ENCODE measurements at places on chromosomes 7 and 10. TPM values are rescaled to one million over a fixed set of nuclear protein-coding genes. Genes with fewer than 3 reads are reported as not detected.
A peak's percentile ranks its signal among the peaks of the same experiment; 100 is the strongest.

GRCh38 chr10:34862892-34863291 is 47.8 kb upstream of the PARD3 start:
- DNase-seq = no peak

DNA sequence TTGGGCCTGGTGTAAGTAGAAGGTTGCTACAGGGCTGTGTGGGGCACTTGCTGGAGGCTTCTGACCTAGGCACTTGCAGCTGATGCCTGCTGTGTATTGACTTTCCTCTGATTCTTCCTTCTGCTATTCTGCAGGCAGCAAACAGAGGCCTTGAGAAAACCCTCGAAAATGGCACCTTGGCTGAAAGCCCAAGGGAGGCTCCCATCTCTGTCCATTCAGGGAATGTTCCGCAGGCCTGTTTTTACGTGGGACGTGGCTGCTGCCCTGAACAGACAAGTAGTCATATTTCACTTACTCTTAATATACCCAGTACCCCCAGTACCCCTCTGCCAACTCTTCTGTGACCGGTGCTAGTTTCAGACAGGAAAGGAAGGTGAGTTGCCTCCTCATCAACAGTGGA is 664.7 kb downstream of the INHBA start:
- DNase-seq = no peak

DNA sequence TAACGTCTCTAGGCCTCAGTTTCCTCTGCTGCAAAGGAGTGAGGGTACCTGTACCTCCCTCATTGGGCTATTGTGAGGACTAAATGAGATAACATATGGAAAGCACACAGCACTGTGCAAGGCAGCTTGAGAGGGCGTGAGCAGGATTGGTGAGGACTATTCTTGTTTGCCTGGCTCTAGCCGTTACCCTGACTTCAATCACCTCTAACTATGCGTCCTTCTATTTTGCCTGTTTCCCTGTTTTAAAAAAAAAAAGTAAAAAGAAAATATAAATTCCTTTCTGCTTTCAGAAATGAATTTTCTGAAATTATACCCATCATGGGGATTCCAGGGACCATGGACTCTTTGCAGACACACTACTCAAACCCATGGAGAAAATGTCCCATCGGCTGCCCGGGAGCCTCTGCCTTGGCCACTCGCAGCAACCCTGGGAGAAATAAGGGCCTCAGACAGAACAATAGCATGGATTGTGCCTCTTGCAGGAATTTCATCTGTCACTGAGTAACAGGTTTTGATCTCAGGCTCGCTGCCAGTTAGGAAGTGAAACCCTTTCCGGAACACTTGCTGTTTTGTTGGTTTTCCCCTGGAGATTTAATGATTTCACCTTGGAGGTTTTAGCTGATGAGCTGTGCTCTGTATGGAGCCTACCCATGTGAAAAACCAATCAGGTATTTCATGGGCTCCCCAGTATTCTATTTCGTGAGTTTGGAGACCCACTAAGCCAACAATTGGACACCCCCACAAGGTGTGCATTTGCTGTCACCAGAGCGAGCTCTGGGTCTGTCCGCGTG is 55.6 kb downstream of the STEAP1B start:
- DNase-seq = no peak

GRCh38 chr7:81973117-81973516 is 203.3 kb upstream of the HGF start:
- DNase-seq = no peak

DNA sequence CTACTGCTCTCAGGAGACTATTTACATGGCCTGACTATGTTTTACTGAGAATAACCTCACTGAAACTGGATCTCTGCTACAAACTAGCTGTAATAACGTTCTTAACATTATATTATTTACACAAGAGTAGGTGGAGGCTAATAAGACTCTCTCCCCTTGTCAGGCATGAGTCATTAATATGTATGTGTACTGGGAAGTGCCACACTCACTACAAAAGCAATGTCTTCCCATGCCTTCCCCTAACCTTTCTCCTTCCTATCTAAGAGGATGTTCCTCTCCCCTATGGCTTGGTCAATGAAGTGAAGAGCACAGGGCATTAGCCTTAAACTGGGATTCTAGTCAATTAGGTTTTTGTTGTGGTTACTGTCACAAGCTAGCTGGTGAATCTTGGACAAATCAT is 147.9 kb downstream of the DGKB start:
- no peak for DNase-seq

DNA sequence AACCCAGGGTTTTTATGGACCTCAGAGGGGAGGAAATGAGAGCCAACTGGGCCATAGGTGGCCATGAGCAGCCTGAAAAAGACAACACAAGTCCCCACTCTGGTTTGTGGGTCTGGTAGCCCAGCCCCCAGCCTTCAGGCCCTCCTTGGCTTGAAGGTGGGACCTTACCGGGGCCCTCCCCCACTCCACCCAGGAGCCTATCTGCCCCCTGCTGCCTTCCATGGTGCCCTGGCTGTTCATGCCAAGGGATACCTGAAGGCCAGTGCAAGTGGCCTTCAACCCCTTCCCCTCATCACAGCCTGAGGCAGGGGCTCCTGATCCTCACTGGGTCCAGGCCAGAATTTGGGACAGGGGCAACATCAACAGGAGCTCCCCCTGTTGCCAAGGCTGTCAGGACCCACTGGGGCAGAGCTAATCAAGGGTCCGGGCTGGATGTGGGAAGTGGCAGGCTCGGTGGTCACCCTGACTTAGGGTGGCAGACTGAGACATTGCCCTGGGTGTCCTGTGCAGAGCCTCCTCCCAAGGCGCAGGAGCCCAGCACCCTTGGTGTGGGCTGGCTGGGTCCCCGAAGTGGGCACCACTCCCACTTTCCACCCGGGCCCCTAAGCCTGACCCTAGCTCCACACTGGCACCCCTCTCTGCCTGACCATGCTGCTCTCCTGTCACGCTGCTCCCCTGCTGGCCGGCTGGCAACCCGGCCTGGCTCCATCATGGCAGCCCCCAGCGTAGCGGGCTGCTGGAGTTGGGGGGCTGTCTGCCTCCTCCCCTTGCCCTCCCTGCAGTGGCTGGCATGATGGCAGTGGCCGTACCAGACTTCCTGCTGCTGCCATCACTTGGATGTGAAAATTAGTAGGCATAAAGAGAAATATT is 6.4 kb downstream of the WDFY4 start:
- no peak for DNase-seq

- DNase-seq = no peak
Measured at GRCh38 chr7:96723622-96724021, 14.0 kb upstream of the SEM1 start.

GRCh38 chr10:101495324-101495925 is 92.6 kb downstream of the POLL start:
- DNase-seq = no peak

DNA sequence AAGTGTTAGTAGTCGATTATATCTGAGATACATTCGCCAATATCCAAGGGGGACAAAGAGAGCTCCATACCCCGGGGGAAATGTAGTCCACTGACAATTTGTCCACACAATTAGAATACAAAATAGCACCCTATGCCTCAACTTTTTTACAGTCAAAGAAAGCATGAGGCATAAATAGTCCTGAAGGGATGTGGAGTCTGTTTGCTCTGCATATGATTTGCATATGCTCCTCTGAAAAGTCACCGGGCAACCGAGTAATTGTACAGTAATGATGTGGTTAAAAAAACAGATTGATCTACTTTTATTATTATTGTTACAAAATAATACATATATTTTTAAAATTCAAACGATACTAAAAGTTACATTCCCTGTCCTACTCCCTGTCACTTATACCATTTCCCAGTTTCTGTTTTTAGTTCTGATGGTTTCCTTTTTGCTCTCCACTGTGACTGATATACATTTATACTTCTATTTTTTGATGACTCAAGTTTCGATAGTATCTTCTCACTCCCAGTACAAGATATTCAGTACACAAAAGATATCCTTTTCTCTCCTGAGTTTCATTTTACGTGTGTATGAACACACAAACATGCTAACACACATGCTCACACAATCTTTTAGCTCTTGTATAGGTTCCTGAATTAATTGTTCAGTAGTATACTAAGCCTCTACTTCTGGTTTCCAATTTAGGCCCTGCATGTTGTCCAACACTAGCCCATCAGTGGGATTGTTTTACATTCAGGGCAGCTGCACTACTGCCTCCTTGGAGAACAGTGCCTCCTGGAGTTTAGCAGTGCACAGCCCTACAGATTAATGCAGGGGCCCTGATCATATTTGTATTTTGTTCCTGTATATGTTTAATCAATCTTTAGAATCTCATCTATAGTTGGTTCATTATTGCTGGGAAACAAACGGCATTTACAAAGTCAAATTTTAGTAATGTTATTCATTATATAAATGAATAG is 130.9 kb downstream of the TES start:
- no peak for DNase-seq

- no peak for DNase-seq
Measured at GRCh38 chr7:144534655-144535395, 131.3 kb upstream of the NOBOX start.

DNA sequence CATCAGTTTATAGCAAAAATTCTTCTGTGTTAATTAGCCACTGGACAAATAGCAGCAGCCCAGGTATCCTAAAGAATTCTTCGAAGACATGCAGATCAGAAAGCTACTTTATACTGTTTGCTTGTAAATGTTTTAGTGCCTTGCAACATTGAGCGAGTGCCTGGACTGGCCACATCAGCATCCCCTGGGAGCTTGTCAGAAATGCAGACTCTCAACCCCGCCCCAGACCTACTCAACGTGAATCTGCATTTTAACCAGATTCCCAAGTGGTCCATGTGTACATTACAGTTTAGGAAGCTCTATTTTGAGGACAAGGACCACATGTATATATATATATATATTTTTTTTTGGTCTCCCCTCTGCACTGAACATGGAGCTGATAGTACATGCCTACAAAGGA is 18.5 kb upstream of the PLEKHS1 start:
- no peak for DNase-seq

GRCh38 chr10:103849880-103850571 is 5.3 kb downstream of the SH3PXD2A start:
- peak; percentile 87 for DNase-seq

GRCh38 chr7:2232766-2233520 is at the start of gene MAD1L1:
Gene MAD1L1, minus strand, starts transcription at chr7:2232945. Its CDS starts 2,812 bp downstream, at chr7:2230133.
- DNase-seq = peak; percentile 89

GRCh38 chr7:3463696-3464095 is 162.6 kb downstream of the SDK1 start:
- DNase-seq = no peak

DNA sequence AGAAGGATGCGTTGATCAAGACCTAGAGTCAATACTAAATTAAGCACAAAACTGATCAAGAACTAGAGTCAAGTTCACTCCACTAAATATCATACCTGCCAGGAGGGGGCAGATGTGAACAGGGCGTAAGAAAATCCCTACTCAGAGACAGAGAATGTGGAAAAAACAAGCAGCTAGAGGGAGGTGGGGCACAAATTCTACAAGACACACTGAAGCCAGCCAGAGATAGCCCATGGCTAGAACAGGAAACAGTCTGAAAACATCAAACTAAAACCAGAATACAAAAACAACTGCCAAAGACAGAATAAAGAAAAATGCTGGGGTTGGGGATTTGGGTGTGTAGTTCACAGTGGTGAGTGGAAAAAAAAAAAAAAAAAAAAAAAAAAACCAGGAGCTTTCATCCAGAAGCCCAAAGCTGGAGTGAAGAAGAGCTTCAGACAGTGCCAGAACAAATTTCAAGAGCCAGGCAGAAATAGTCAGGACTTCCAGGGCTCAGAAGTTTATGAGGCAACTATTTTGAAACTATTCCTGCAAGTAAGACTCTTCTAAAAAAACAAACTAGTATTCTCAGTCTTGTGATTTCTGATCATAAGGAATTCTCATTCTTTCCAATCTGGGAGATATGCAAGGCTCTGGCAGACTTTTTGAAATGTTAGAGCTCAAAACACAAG is 118.3 kb downstream of the CCDC71L start:
- DNase-seq = peak; percentile 70

GRCh38 chr10:32953277-32953927 is 4.6 kb downstream of the ITGB1 start:
- DNase-seq = no peak

GRCh38 chr10:28385748-28386502 is 83.1 kb upstream of the MPP7 start:
- DNase-seq = no peak

DNA sequence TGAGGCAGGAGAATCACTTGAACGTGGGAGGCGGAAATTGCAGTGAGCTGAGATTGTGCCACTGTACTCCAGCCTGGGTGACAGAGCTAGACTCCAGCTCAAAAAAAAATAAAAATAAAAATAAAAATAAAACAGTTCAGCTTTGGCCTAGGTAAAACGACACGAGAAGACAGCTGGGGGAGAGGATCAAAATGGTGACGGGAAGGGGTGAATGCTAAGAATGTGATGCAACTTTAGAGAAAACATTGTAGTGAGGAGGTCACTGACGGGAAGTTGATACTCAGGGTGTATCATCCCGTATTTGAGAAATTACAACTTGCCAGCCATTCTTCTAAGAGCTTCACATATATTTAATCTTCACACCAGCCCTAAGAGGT is 1.1 kb downstream of the NDST2 start:
- no peak for DNase-seq

- DNase-seq = no peak
Measured at GRCh38 chr7:12436126-12436525, 32.5 kb upstream of the VWDE start.

DNA sequence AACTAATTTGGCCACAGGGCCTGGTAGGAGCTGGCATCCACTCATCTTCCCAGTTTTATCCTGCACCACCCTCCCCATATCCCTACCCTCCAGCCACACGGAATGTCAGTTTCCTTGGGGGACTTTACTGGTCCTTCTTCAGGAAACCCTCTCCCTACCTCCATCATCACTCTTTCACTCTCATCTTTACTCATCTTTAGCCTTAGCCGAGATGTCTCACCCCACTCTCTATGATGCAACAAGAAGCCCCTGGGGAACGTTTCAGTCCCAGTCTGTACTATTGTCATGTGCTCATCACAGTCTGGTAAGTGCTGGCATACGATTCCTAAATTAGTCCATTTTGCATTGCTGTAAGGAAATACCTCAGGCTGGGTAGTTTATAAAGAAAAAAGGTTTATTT is 34.9 kb upstream of the TMEM248 start:
- DNase-seq = no peak

DNA sequence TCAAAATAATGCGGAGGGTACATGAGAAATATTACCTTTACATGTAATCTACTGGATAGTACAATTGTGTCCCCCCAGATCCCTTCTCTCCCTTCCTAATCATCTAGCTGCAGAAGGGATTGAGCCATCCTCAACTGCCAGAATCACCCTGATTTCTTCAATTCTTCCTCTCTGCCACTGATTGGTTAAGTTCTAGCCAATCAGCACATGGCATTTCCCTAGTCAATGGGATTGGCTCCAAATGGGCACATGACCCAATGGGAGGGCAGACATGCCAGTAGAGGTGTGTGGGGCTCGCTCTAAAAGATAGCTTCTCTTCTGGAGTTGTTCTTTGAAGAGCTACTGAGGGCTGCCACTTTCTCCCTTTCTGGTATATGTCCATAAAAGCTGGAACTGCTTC is 20.9 kb upstream of the UBE3C start:
- no peak for DNase-seq

- no peak for DNase-seq
Measured at GRCh38 chr7:132082394-132082793, 493.9 kb downstream of the PLXNA4 start.

TET1 gene
- total RNA-seq = 2.4 TPM

PPP2R2D gene
- total RNA-seq = 30.6 TPM

GHRHR gene
- not detected for total RNA-seq

MKX gene
- total RNA-seq = 0.22 TPM

HOXA2 gene
- 0.33 TPM for total RNA-seq

MACC1 gene
- total RNA-seq = not detected

MEPCE gene
- 12.6 TPM for total RNA-seq

CWF19L1 gene
- total RNA-seq = 8.1 TPM

TCAF2 gene
- 0.19 TPM for total RNA-seq
